Ascending aorta (tissue), 2 donors: ENCODE measurements at places on chromosomes 4 and X. TPM values are rescaled to one million over a fixed set of nuclear protein-coding genes. Genes with fewer than 3 reads are reported as not detected.

Gene MCUB
- 430 TPM for total RNA-seq

Gene RHOXF1
- not detected for total RNA-seq

Gene EGFL6
- total RNA-seq, result not detected

Gene CSAG1
- not detected for total RNA-seq

Gene XAGE3
- not detected for total RNA-seq

Gene RGN
- total RNA-seq, result 1.5 TPM

Gene SCML2
- 0.64 TPM for total RNA-seq
